Muscle of back (tissue), 13 donors: ENCODE measurements at places on chromosomes 3 and 15. TPM values are rescaled to one million over a fixed set of nuclear protein-coding genes. Genes with fewer than 3 reads are reported as not detected.

Gene EPHB3
- polyA plus RNA-seq: 31.4 TPM

Gene SEMA7A
- 6.3 TPM for polyA plus RNA-seq

Gene ZMYND10
- 0.60 TPM for polyA plus RNA-seq

Gene CSPG4
- 47.8 TPM for polyA plus RNA-seq

Gene CLDN18
- polyA plus RNA-seq: 0.35 TPM

Gene SLC22A14
- polyA plus RNA-seq: 0.11 TPM

Gene EPHA3
- polyA plus RNA-seq: 33.2 TPM

GRCh38 chr15:35195649-35196048, 110.6 kb upstream of the NANOGP8 start:
- no peak for DNase-seq

- DNase-seq: no peak
Observed at GRCh38 chr3:151856118-151856517, 17.3 kb upstream of the SUCNR1 start.

- peak; percentile 87 for DNase-seq
Observed at GRCh38 chr15:45795440-45796069, 160.7 kb downstream of the SQOR start.

GRCh38 chr3:67048067-67048714, 50.1 kb downstream of the KBTBD8 start:
- DNase-seq: no peak

- peak; percentile 24 for DNase-seq
Observed at GRCh38 chr3:14454639-14455310, 52.4 kb downstream of the SLC6A6 start.

GRCh38 chr3:87203809-87204208, 23.3 kb upstream of the CHMP2B start:
- DNase-seq: no peak

DNA sequence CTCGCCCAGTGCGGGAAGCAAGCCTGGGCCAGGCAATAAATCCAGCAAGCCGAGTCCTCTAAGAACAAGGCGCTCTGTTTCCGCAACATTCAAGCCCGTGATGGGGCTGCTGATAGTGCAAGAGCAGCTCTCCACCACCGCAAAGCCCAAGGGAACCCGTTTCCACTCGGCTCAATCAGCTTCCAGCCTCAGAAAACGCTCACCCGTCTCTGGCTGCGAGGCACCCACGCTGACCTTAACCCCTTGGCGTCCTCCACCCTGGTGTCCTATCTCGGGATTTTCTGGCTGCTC, 17.8 kb downstream of the SPATA12 start:
- peak; percentile 52 for DNase-seq

GRCh38 chr15:67855842-67856241, 16.0 kb upstream of the RNU6-1 start:
- no peak for DNase-seq

DNA sequence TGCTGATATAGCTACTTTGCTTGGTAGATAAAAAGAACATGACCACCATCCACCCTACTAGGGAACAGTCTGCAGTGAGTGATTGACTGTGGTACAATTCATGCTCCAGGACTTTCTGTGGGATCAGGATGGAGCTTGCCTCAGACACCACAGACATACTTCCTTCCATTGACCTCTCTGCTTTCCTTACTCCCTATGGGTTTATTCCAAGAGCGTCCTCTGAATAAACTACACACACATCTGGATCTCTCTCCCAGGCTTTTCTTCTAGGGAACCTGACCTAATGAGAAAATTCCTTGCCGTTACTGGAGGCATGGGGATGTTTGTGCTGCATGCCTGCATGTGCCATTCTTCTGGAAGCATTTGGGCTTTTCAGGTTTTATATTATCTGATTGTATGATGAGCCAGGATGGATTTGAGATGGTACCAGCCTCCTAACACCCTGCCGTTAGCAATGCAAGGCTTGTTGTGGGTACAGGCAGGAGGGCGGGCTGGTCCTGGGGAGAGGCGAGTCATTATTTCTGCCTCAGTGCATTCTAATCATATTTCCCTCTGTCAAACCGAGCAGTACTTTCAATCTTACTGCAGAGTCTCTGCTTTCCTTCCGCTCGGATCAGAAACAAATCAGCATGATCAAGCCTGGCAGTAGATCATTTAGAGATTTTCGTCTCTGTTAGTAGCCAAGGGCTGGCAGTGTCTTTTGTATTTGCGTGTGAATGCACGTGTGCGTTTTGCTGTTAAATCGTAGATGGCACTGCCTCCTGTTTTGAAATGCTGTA, 279.2 kb downstream of the PDCD6IP start:
- no peak for DNase-seq

GRCh38 chr3:74443102-74443501, 171.4 kb downstream of the CNTN3 start:
- DNase-seq: no peak

DNA sequence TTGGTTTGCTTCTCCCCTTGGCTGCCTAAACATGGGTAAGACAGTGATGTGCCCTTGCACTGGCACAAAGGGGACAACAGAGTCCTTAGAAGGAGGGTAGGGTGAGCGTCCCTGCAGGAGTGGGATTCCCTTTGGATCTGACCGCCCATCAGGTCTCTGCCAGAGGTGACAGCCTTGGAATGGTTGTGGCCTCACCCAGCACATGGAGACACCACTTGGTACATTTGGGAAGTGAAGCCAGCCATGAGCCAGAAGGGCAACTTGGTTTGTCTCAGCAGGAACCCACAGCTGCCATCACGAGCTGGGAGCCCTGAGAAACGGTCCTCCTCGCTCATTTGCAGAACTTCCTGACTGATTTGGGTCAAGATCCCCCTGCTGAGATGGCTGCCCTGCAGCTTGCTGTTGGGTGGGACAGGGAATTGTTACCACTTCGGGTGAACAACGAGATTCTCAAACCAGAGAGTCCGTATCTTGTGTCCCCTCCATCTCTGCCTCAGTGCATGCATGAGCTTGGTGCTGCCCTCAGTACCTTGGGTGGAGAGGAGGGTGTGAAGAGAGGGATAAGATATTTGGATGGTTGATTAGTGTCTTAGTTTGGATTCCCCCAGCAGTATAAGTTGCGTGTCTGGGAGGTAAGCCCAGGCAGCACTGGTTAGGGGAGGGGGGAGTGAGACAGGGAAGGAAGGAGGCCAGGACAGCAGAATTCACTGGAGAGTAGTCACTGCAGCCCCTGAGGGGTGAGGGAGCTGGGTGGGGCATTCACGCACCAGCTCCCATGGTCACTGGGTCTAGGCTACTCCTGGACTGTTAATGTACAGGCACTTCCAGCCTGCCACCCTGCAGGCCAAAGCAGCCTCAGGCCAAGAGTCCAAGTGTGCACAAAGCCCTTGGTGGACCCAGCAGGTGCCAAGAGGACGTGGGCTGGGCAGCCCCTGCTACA, 168.8 kb upstream of the TOPAZ1 start:
- no peak for DNase-seq
